ENCODE measurements at places on chromosomes 7 and 10. TPM values are rescaled to one million over a fixed set of nuclear protein-coding genes. Genes with fewer than 3 reads are reported as not detected.

PLCE1 gene
- total RNA-seq = 6.2 TPM

WDR37 gene
- total RNA-seq = 8.0 TPM

SLC16A9 gene
- total RNA-seq = 0.09 TPM

NPSR1 gene
- total RNA-seq = not detected

PLAC9 gene
- total RNA-seq = 0.46 TPM

ANXA8L1 gene
- 95.5 TPM for total RNA-seq

TMEM26 gene
- 0.08 TPM for total RNA-seq

GNGT1 gene
- not detected for total RNA-seq

ADK gene
- total RNA-seq = 33.5 TPM

NUTM2B gene
- 0.19 TPM for total RNA-seq

FFAR4 gene
- total RNA-seq = 0.44 TPM

FAM241B gene
- 20.5 TPM for total RNA-seq

PVRIG gene
- not detected for total RNA-seq

TUBB8 gene
- not detected for total RNA-seq

AGAP4 gene
- total RNA-seq = 7.9 TPM

IQUB gene
- total RNA-seq = not detected

OR6B1 gene
- total RNA-seq = not detected

MRLN gene
- not detected for total RNA-seq

GLCCI1 gene
- total RNA-seq = 1.5 TPM

SLC39A12 gene
- total RNA-seq = not detected

FRAT1 gene
- total RNA-seq = 2.2 TPM

EPHB6 gene
- 0.53 TPM for total RNA-seq

HIP1 gene
- total RNA-seq = 18.1 TPM

PRLHR gene
- not detected for total RNA-seq

OR2A42 gene
- not detected for total RNA-seq

HTRA1 gene
- 64.3 TPM for total RNA-seq

SP4 gene
- total RNA-seq = 1.1 TPM

KCNMA1 gene
- total RNA-seq = 67.4 TPM

DPP6 gene
- not detected for total RNA-seq

CACNA2D1 gene
- 3.8 TPM for total RNA-seq

UPK3BL2 gene
- 1.9 TPM for total RNA-seq

Data from A549 treated with RU486 at 1 μM for 4 hours (cell line).